Stimulated activated CD8-positive, alpha-beta memory T cell treated with anti-CD3 and anti-CD28 coated beads, Interleukin-7, amount 100 ng/mL, for 24 hours (primary cell): ENCODE measurements at places on chromosomes 2 and 18.

- no peak for DNase-seq
Measured at GRCh38 chr2:234546770-234547169, 49.9 kb upstream of the ARL4C start.

DNA sequence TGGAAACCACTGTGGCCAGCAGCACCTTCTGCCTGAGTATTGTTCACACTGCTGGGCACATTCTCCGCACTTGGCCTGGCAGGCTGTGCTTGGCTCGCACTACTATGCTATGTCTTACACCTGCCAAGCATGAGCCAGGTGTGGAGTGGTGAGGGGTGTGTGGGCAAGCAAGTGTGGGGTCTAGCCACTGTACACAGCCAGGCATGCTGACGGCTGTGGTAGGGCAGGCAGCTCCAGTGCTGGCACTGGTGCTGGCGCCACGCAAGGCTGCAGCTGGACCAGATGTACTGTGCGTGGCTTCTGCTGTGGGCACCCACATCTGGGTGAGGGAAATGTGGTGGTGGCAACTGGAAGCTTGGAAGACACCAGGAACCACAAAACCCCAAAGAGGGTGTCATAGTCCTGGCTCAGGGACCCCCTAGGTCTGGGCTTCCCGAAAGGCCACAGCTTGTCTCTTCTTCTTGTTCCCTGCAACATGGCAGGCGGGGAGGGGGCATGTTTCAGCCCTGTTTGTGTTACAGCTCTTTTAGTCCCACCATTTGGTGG lies 101.5 kb downstream of the ALMS1 start:
- no peak for DNase-seq

DNA sequence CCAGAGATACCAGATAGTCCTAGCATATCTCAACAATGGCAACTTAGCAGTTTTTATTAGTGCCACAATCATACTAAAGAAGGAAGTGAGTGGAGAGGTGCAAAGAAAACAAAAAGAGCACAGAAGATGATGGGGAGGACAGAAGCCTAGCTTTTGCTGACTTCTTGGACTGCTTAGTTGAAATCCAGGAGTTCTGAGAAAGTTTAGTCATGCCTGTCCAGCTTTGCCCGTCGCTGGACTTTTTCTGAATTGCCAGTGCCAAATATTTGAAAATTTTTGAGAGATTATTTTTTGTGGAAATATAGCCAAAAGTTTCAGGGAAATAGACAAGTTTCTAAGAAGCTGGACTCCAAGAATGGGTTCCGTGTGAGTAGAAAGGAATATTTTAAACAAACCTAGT lies 558.7 kb upstream of the TNP1 start:
- no peak for DNase-seq

DNA sequence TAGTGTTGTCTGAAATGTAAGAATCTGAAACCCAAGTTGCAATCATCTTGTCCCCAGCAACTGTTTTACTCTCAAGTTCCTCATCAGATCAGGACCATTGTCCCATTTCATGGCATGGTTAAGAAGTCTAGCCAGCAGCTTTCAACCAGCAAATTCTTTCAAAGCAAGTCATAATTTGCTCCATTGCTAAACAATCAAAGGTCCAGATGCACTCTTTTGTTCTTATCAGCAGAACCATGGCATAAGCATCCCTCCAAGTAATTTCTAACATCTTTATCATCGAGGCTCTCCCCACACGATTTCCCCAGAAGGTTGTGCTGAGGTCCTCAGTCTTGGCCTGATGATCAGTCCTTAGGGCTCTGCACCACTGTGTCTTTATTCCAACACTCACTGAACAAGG lies 67.5 kb upstream of the APCDD1 start:
- DNase-seq = no peak

- no peak for DNase-seq
Measured at GRCh38 chr2:5164776-5165525, 527.2 kb upstream of the SOX11 start.

DNA sequence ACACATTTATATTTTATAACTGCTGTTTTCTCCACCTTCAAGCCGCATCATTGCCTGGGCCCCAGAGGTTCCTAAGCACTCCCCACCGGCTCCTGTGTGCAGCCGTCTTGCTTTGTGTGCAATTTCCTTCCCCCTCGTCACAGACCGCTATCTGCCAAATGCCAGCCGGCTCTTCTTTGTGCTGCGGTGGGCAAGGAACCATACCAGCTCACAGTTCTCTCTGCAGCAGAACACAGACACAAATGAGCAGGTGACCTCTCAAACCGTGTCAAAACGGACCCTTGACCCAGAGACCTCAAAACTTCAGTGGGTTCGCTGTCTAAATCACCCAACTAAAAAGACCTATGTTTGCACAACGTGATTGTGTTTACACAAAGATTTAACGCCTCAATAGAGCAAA lies 58.2 kb downstream of the KLF7 start:
- no peak for DNase-seq

- no peak for DNase-seq
Measured at GRCh38 chr2:234388591-234388990, 108.3 kb downstream of the ARL4C start.

DNA sequence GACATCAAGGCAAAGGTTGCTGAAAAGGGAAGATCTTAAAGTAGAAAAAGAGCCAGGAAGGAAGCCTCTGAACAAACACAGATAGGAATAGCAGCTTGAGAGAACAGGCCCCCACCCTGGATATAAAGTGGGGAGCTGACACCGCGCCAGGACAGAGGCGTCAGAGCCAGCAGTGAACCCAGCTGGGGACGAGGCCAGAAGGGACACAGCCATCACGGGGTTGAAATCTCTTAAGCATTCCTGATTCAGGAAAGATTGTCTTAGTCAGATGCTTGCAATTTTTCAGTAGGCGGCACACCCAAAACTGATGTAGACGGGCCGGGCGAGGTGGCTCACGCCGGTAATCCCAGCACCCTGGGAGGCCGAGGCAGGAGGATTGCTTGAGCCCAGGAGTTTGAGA lies 93.8 kb upstream of the PHLPP1 start:
- DNase-seq = no peak

GRCh38 chr2:179252423-179252822 lies 12.2 kb downstream of the SESTD1 start:
- DNase-seq = no peak

GRCh38 chr2:132404056-132404455 lies 12.5 kb upstream of the GPR39 start:
- no peak for DNase-seq

DNA sequence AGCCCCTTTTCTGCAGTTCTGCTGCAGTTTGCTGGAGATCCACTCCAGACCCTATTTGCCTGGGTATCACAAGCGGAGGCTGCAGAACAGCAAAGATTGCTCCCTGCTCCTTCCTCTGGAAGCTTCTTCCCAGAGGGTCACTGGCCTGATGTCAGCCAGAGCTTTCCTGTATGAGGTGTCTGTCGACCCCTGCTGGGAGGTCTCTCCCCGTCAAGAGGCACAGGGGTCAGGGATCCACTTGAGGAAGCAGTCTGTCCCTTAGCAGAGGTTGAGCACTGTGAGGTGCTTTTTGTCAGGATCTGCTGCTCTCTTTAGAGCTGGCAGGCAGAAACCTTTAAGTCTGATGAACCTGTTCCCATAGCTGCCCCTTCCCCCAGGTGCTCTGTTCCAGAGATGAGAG lies 42.0 kb upstream of the MYL1 start:
- no peak for DNase-seq

GRCh38 chr2:64210816-64211215 lies 66.6 kb upstream of the PELI1 start:
- no peak for DNase-seq

DNA sequence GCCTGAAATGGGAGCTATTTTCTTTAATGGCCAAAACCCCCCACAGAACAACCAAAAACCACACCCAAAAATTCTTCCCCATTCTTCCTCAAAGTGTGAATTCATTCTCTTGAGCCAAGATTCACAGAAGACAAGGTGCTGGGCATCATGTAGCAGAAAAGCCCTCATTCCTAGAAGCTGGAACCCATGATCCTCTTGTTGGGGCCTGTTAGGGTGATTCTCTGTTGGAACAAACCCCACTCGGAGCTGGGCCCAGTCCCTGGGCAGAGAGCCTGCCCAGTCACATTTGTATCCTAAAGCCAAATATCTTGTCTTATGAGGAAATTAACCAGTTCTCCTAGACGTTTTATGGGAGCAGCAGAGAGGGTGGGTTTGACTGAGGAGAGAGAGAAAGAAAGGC lies 22.8 kb upstream of the VPS4B start:
- no peak for DNase-seq

GRCh38 chr2:216775043-216775453 lies 79.7 kb upstream of the IGFBP5 start:
- no peak for DNase-seq

- DNase-seq = no peak
Measured at GRCh38 chr18:22933966-22934423, 867 bp downstream of the RBBP8 start.

GRCh38 chr2:72423756-72424155 lies 276.1 kb upstream of the CYP26B1 start:
- no peak for DNase-seq

DNA sequence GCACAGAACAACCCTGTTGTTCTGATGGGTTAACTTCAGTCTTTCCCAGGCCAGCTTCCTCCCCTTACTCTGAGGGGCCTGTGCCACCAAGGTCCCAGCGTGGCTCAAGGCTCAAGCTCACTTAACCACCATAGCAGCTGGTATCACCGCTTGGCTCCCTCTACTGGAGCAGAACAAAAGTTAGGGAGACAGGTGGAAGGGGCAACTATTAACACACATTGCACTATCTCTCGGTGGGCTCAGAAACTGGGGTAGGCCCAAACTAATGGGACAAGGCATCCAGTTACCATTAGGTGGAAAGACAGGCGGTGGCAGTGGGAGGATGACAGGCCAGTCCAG lies 88.7 kb upstream of the ATL2 start:
- no peak for DNase-seq

GRCh38 chr2:58925676-58926081 lies 684.6 kb upstream of the FANCL start:
- no peak for DNase-seq

GRCh38 chr2:214960677-214961076 lies 151.2 kb upstream of the BARD1 start:
- no peak for DNase-seq

DNA sequence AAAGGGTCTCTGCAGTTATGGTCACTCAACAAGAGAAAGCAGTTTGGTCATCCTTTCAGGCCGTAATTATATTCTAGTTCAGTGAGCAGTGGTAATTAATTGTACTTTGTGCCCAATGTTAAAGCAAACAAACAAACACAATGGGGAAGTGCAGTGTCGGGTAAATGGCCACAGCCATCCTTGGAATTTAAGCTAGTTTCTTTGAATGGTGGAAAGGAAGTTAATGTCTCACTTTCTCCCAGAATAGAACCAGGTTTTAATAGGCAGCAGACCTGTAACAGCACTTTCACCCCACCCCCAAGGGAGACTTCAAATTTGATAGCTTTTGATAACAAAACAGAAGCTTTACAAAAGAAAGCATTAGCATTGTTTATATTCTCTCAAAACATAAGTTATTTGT lies 20.0 kb upstream of the ITGAV start:
- DNase-seq = no peak

DNA sequence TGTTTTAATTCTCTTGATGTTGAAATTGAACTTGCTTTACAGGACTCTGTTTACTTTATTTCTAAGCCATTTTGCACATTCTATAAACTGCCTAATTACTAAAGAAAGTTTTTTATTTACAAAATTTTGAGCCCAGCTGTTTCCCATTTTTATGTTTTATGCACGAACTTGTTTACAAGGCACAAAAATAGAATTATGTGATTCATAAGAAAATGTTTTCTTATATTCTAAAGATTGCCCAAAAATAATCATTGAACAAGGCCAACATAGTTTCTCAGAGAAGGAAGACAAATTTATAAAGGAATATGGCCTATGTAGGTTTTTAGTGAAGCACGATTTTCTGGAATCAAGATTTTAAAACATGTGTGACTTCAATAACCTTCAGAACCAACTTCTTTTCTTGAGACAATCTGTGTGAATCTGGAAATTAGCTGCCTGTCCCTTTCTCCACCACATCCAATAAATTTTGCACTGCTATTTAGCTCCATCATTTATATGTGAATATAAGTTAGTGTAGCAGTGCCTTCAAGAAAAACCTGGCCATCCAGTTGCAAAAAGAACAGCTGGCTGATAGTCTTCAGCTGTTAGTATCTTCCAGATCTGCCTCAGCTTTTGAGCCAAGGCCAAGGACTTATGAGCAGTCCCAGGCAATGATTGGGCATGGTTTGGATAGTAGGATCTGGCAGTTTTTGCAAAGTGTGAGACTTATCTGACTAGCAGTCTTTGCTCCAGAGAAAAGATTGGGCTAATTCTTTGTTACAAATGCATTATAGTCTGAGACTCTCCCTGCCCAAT lies 253.2 kb upstream of the COL3A1 start:
- no peak for DNase-seq

DNA sequence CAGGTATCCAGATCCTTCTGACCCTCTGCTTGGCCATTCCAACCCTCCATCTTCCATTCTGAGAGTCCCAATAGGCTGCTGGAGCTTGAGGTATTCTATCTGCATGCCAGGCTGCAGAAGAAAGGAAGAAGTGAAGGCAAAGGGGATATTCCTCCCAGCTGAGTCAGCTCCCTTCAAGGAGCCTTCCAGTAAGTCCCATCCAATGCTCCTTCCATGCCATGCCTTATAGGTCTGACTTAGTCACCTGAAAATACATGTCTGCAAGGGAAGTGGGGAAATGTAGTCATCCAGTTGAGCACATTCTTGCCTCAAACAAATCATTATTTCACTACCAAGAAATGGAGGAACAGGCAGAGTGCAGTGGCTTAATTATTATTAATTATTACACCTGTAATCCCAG lies 464.6 kb downstream of the CNTNAP5 start:
- no peak for DNase-seq

GRCh38 chr2:97965116-97965515 lies 30.6 kb downstream of the TMEM131 start:
- DNase-seq = no peak

GRCh38 chr2:162403884-162404283 lies 60.0 kb downstream of the GCA start:
- no peak for DNase-seq
